ENCODE measurements at places on chromosomes 4 and X. TPM values are rescaled to one million over a fixed set of nuclear protein-coding genes. Genes with fewer than 3 reads are reported as not detected.

GRCh38 chr4:126890383-126890782 lies 742.4 kb upstream of the INTU start:
- DNase-seq: no peak
- H3K36me3 ChIP-seq: no peaks in the 10 kb centered on the region
- no peaks in the 10 kb centered on the region for H3K27me3 ChIP-seq
- no peak overlapping the region for H3K4me3 ChIP-seq

GRCh38 chr4:171025776-171026175 lies 787.4 kb upstream of the GALNTL6 start:
- H3K27ac ChIP-seq: no peak overlapping the region
- no peak for DNase-seq
- no peak overlapping the region for H3K4me3 ChIP-seq
- no peaks in the 10 kb centered on the region for H3K36me3 ChIP-seq
- H3K4me1 ChIP-seq: no peaks in the 10 kb centered on the region

GRCh38 chr4:183919141-183919540 lies 14.0 kb downstream of the STOX2 start:
- H3K27ac ChIP-seq: no peak overlapping the region
- DNase-seq: no peak
- no peaks in the 10 kb centered on the region for H3K36me3 ChIP-seq
- no peaks in the 10 kb centered on the region for H3K4me1 ChIP-seq
- no peak overlapping the region for H3K4me3 ChIP-seq
- peaks cover 23% of the 10 kb centered on the region for H3K27me3 ChIP-seq

GRCh38 chr4:146095091-146095690 lies 80.3 kb upstream of the LSM6 start:
- H3K36me3 ChIP-seq: no peaks in the 10 kb centered on the region
- no peaks in the 10 kb centered on the region for H3K4me1 ChIP-seq
- no peak for DNase-seq
- no peak overlapping the region for H3K27ac ChIP-seq
- H3K4me3 ChIP-seq: no peak overlapping the region
- H3K27me3 ChIP-seq: peaks cover 25% of the 10 kb centered on the region

DNA sequence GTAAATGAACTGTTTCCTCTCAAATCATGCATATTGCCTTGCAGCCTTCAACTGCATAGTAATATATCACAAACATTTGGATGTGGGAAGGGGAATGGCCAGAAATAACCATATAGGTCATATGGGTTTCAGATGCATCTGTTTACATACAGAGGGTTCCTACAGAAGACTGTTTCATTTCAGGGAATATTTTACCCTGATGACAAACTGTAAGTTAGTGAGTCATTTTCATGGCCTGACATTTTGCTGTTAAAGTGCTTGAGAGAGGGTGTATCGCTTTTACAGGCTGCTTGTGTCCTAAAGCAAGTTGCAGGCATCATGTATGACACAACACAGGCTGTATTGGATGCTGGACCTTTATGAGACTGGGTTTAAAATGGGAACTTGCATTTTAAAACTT lies 25.5 kb upstream of the AMOT start:
- H3K27ac ChIP-seq: no peak overlapping the region
- H3K4me3 ChIP-seq: no peak overlapping the region
- no peak for DNase-seq
- H3K36me3 ChIP-seq: no peaks in the 10 kb centered on the region
- H3K4me1 ChIP-seq: no peaks in the 10 kb centered on the region
- H3K27me3 ChIP-seq: no peaks in the 10 kb centered on the region

DNA sequence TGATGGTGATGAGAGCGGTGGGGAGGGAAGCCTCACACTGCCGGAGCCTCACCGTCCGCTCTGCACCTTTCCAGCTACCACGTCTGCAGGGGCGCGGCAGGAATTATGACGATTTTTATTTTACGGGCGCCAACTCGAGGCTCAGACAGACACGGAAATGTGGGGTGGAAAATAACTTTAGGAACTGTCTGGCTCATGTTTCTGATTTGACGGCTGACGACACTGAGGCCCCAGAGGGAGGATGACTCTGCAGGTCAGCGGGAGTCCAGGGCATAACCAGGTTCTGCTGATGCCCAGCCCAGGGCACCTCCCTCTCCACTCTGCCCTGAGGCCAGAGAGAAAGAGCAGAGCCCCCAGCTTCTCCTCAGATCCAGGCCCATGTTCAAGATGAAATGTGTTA lies 43.9 kb downstream of the C4orf50 start:
- H3K27ac ChIP-seq: no peak overlapping the region
- no peaks in the 10 kb centered on the region for H3K36me3 ChIP-seq
- peaks cover 7% of the 10 kb centered on the region for H3K27me3 ChIP-seq

- no peaks in the 10 kb centered on the region for H3K36me3 ChIP-seq
- H3K4me1 ChIP-seq: peaks cover 14% of the 10 kb centered on the region
- peak overlapping the region; percentile 15 for H3K4me3 ChIP-seq
Observed at GRCh38 chr4:38621028-38621684, 42.8 kb upstream of the KLF3 start.

NPY2R gene
- total RNA-seq: not detected

DNA sequence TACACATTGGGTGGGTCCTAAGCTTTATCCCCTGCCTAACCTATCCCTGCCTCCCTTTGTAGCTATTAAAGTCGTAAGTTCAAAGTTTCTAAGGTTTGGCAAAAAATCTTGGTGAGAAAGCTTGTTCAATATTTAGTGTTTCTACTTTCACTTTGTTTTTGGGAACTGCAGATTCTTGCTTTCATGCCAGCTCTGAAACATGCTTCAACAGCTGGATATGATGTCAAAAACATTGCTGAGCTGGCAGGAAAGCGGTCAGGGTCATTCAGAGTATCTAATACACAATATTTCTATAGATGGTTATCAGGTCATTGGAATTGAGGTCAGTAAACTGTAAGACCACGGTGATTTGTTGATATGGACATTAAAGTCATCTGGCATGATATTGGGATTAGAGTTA lies 19.7 kb downstream of the CENPI start:
- H3K4me1 ChIP-seq: no peaks in the 10 kb centered on the region
- no peaks in the 10 kb centered on the region for H3K27me3 ChIP-seq
- no peak for DNase-seq
- no peak overlapping the region for H3K27ac ChIP-seq
- H3K36me3 ChIP-seq: no peaks in the 10 kb centered on the region
- no peak overlapping the region for H3K4me3 ChIP-seq

GRCh38 chr4:88821522-88821921 lies 123.9 kb upstream of the NAP1L5 start:
- no peak for DNase-seq
- no peak overlapping the region for H3K27ac ChIP-seq
- peaks cover 16% of the 10 kb centered on the region for H3K4me1 ChIP-seq
- no peaks in the 10 kb centered on the region for H3K36me3 ChIP-seq
- H3K4me3 ChIP-seq: no peak overlapping the region
- no peaks in the 10 kb centered on the region for H3K27me3 ChIP-seq

RASL11B gene
- total RNA-seq: not detected

DNA sequence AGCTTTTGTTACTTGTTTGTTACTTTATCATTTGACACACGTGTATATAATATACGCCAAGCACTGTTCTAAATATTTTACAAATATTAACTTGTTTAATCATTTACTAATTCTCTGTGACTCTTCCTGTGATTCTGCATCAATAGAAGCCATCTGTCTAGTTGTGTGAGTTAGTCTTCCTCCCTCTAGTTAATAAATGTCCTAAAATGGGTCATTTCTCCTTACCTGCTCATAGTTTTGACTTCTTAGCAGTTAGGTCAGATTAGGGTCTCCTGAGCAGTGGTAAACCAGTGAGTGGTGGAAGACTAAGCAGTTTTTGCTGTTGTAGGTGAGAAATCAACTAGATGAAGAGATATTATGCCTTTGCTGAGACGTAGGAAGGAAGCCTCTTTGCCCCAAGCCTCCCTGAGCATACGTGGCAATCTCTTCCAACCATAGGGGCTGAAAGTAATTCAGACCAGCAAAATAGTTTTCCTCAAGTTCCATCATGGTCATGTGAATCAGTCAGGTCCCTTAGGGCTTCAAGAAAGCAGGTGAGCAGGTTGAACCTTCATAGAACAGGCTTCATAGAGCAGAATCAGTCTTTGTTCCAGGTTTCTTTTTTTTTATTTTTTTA lies 38.7 kb upstream of the THOC2 start:
- DNase-seq: no peak
- H3K27ac ChIP-seq: no peak overlapping the region
- H3K36me3 ChIP-seq: no peaks in the 10 kb centered on the region
- peaks cover 4% of the 10 kb centered on the region for H3K27me3 ChIP-seq
- no peak overlapping the region for H3K4me3 ChIP-seq

DNA sequence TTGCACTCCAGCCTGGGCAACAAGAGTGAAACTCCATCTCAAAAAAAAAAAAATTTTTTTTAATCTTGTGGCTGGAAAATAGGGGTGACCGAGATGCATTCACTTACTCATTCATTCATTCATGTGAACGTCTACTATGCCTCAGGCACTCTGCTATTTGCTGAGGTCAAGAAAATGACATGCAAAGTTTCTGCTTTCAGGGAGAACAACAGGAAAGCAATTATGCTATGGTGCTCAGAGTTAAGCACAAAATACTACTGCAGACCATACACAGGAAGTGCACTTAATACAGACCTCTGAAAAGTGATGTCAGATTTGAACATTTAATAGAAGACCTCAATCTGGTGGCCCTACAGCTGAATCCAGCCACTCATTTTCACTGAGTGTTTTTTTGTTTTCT lies 59.6 kb upstream of the DUSP21 start:
- H3K4me3 ChIP-seq: no peak overlapping the region
- peaks cover 10% of the 10 kb centered on the region for H3K27me3 ChIP-seq
- no peaks in the 10 kb centered on the region for H3K4me1 ChIP-seq
- H3K36me3 ChIP-seq: no peaks in the 10 kb centered on the region
- no peak overlapping the region for H3K27ac ChIP-seq

DRD5 gene
- total RNA-seq: not detected

DNA sequence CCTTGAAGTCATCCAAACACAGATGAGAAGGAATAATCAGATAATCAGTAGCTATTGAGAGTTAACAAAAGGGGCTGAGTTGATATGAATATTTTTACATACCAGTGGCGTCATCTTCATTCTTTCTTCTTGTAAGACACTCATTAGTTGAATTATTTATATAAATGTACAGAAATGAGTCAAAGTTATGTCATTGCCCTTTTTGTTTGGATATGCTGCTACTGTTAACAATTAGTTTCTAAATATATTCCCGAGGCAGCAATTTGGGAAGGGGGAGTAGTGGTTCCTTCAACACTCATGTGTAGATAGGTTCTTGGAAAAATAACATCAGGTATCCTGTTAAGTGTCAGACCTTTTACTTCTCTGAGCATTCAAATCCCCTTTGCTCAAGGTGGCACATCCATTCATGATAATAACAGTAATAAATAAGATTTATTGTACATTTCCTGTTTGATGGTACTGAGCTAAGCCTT lies 436.6 kb downstream of the SPRY1 start:
- H3K4me3 ChIP-seq: no peak overlapping the region
- H3K27ac ChIP-seq: no peak overlapping the region
- DNase-seq: no peak
- H3K4me1 ChIP-seq: no peaks in the 10 kb centered on the region
- no peaks in the 10 kb centered on the region for H3K27me3 ChIP-seq
- no peaks in the 10 kb centered on the region for H3K36me3 ChIP-seq

GRCh38 chr4:103268746-103269145 lies 70.6 kb upstream of the CENPE start:
- H3K27me3 ChIP-seq: peaks cover 4% of the 10 kb centered on the region
- no peak overlapping the region for H3K4me3 ChIP-seq
- no peaks in the 10 kb centered on the region for H3K36me3 ChIP-seq
- DNase-seq: no peak
- H3K27ac ChIP-seq: no peak overlapping the region

SLC26A1 gene
- total RNA-seq: 0.88 TPM

DNA sequence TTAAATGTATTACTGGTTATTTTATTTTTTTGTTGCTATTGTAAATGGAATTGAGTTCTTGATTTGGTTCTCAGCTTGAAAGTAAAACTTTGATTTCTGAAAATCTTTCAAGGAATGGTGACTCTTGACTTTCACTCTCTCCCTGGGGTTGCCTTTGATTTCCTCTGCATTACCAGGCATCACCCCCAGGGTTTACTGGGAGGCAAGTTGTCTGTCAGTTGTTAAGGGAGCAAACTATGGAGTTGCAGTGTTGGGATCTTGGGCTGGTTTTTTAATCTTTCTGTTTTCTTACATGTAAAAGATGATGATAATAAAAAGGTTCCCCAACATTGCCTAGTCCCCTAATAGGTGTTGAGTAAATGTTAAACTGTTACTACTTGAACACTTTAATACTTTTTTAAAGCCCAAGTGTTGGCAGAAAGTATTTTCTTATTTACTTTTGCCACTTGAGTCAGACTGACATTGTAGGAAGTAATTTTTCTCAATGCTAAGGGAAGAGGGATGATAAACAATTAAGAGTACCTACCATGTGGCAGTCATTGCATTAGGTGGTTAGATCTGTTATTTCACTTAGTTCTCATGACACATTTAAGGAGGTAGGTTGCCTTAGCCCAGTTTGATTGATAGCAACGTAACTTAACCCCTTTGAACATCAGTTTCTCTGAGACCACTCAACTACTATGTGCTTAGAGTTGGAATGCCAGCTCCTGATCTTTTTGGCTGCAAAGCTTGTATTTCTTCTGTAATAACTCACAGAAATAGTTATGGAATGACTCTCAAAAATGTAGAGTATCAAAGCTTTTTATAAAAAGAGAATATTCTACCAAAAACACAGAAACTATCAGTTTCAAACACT lies 67.1 kb downstream of the DCLK2 start:
- H3K36me3 ChIP-seq: no peaks in the 10 kb centered on the region
- H3K27ac ChIP-seq: no peak overlapping the region
- no peaks in the 10 kb centered on the region for H3K27me3 ChIP-seq
- no peaks in the 10 kb centered on the region for H3K4me1 ChIP-seq
- H3K4me3 ChIP-seq: no peak overlapping the region

GRCh38 chr4:125682730-125683129 lies 368.0 kb downstream of the FAT4 start:
- H3K4me3 ChIP-seq: no peak overlapping the region
- DNase-seq: no peak
- H3K4me1 ChIP-seq: no peaks in the 10 kb centered on the region

- no peak within 1 kb of the TSS for H3K27ac ChIP-seq
- no peak for DNase-seq
- H3K36me3 ChIP-seq: no peaks in the 10 kb centered on the region
- peaks cover 17% of the 10 kb centered on the region for H3K4me1 ChIP-seq
Observed at GRCh38 chrX:111095974-111096895, at the start of gene PAK3. Gene PAK3 (plus strand): TSS chrX:111096191. CDS start chrX:111123104, 26,913 bp downstream.

DNA sequence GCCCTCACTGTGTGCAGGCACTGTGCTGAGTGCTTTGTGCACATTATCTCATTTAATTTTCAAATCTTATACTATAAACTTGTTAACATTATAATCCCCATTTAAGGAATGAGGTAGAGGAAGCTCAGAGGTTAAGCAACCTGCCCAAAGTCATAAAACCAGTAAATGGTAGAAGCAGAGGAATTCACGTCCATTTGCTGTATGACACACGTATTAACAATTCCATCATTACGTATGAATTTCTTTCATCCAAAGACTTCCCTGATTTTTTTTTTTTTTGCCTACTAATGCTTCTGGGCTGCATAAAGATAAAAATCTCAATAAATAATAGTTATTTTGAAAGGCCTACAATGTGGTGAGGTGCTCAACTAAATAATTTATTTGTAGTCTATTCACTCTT lies 64.5 kb upstream of the H2AZ1 start:
- peaks cover 11% of the 10 kb centered on the region for H3K27me3 ChIP-seq
- no peak overlapping the region for H3K4me3 ChIP-seq
- no peak overlapping the region for H3K27ac ChIP-seq

TAF9B gene
- 8.8 TPM for total RNA-seq

GRCh38 chr4:184349283-184350039 lies 124.9 kb downstream of the IRF2 start:
- H3K27ac ChIP-seq: no peak overlapping the region
- H3K4me1 ChIP-seq: peaks cover 57% of the 10 kb centered on the region
- H3K27me3 ChIP-seq: no peaks in the 10 kb centered on the region
- no peaks in the 10 kb centered on the region for H3K36me3 ChIP-seq

PLS3 gene
- 0.61 TPM for total RNA-seq

MAGEE1 gene
- total RNA-seq: 2.0 TPM
